CD14-positive monocyte (primary cell): ENCODE measurements at places on chromosomes 12 and 14. TPM values are rescaled to one million over a fixed set of nuclear protein-coding genes. Genes with fewer than 3 reads are reported as not detected.

DNA sequence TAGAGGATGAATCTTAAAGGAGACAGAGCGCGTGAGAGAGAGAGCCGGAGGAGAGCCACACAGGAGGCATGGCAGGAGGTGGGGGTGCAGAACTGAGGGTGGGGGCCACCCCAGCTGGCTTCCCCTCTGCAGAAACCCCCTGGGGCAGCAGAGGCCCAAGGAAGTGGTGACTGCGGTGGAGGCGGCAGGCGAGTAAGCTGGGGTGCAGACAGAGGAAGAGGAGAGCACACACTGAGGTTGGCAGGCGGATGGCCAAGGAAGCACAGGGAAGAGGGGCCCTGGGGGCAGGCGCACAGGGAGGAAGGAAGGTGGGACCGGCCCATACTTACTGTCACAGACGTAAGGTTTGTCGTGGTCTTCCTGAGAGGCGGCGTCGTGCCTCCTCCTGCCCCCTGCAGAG is 179.8 kb downstream of the DPF3 start:
- H3K27ac ChIP-seq, result no peak overlapping the region
- H3K36me3 ChIP-seq, result no peaks in the 10 kb centered on the region
- no peak overlapping the region for H3K4me3 ChIP-seq

GRCh38 chr12:109115758-109116610 is at the start of gene ACACB:
TSS of gene ACACB (plus strand) at chr12:109116587. CDS start at chr12:109139406, 22,819 bp downstream.
- H3K27ac ChIP-seq, result no peak within 1 kb of the TSS
- no peak within 1 kb of the TSS for H3K4me3 ChIP-seq
- peaks cover 6% of the 10 kb centered on the region for H3K4me1 ChIP-seq
- no peaks in the 10 kb centered on the region for H3K36me3 ChIP-seq
- H3K27me3 ChIP-seq, result no peaks in the 10 kb centered on the region

DNA sequence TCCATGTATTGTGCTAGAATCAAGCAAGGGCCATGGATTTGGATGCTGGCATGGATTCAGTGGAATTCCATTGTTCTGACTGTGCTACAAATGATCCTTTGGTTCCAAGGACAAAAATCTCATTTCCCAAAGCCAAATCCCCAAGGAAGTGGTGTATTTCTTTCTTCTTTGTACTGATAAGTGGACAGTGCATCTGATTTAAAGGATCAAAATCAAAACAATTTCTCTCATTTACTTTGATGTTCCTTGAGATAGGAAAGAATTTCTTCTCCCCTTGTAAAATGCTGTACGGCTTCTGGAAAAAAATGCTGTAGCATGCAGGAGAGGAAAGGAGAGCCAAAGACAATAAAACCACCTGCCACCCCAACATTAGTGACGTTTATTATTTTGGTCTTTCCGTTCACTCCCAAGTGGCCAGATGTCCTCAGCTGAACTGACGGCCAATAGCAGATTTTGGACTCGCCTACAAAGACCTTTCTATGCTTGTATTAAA is 185.7 kb downstream of the PRKD1 start:
- no peak overlapping the region for H3K27ac ChIP-seq
- DNase-seq, result no peak
- H3K27me3 ChIP-seq, result no peaks in the 10 kb centered on the region

- H3K27ac ChIP-seq, result no peak overlapping the region
- no peak overlapping the region for H3K4me3 ChIP-seq
- H3K27me3 ChIP-seq, result no peaks in the 10 kb centered on the region
- no peaks in the 10 kb centered on the region for H3K4me1 ChIP-seq
- H3K36me3 ChIP-seq, result peaks cover 9% of the 10 kb centered on the region
Measured at GRCh38 chr12:29281371-29282005, 99.5 kb downstream of the ERGIC2 start.

DNA sequence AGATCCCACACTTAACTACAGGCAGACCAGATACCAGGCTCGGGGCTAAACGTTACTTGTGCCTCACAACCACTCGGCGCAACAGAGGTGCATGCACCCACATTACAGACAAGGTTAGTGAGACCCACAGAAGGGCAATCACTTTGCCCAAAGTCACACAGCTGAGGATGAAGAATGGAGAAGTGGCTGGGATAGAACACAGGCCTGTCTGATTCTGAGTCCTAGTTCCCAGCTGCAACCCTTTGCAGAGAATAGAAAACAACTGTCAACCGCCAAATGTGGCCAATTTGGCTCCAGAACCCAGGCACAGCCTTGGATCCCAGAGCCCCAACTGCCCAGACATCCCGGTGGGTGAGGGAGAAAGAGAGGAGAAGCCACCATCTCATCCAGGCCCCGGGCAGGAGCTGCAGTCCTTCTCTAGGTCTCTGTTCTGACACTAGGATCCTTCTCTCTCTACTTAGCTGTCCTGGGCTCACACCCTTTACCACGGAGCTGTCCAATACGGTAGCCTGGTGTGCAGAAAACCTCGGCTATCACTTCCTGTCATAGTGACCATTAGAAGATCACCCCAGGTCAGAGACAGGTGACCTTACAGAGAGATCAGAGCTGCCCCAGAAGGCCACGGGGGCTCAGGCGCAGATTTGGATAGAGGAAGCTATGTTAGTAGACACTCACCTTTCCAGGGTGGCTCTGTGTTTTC is 59.1 kb downstream of the FAM222A start:
- H3K27ac ChIP-seq, result no peak overlapping the region
- no peak overlapping the region for H3K4me3 ChIP-seq
- no peaks in the 10 kb centered on the region for H3K4me1 ChIP-seq
- no peak for DNase-seq

GRCh38 chr12:45688183-45688582 is 41.3 kb upstream of the ARID2 start:
- no peak overlapping the region for H3K27ac ChIP-seq
- no peaks in the 10 kb centered on the region for H3K36me3 ChIP-seq
- H3K27me3 ChIP-seq, result no peaks in the 10 kb centered on the region
- DNase-seq, result no peak

The DNAI7 gene
- polyA plus RNA-seq, result not detected

DNA sequence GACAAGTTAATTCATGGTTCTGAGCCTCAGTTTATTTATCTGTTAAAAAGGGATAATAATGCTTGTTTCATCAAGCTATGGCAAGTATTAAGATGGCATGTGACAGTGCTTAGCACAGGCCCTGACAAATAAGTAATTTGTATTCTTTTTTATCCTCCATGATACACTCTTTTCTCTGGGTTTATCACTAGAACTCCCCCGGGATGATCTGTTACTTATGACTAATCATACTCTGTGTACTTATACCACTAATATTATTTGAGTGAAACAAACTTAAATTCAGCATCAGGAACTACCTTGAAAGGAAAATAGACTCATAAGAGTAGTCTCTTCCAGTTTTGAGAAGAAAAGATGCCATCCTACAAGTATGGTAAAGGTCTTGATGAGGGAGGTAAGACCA is 283.8 kb downstream of the PAWR start:
- H3K27me3 ChIP-seq, result no peaks in the 10 kb centered on the region
- H3K27ac ChIP-seq, result no peak overlapping the region
- no peaks in the 10 kb centered on the region for H3K36me3 ChIP-seq
- no peak for DNase-seq

The KLHL33 gene
- 0.03 and 0.04 TPM in 2 replicates for polyA plus RNA-seq

The SLC4A8 gene
- 2.3 TPM for polyA plus RNA-seq

GRCh38 chr14:89330236-89331002 is 86.6 kb downstream of the FOXN3 start:
- H3K27ac ChIP-seq, result no peak overlapping the region
- H3K36me3 ChIP-seq, result peaks cover 51% of the 10 kb centered on the region
- H3K4me3 ChIP-seq, result no peak overlapping the region
- H3K27me3 ChIP-seq, result no peaks in the 10 kb centered on the region

DNA sequence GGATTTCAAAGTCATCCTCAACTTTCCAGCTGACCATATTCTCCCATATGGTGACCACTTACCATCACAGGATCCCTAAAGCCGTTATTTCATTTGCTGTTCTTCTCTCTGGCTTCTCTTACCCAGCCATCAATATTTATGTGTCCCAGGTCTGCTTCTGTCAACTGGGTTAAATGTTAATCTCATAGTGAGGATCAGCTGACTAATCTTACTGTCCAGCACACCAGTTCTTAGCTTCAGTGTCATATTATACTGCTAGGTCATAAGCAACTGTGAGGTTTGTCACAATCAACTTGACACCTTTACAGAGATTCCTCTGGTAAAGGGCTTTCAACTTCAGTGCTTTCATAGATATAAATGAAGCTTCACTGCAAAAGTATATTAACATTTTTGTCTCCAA is 294.4 kb downstream of the DIO2 start:
- no peak overlapping the region for H3K27ac ChIP-seq
- H3K27me3 ChIP-seq, result no peaks in the 10 kb centered on the region
- H3K36me3 ChIP-seq, result no peaks in the 10 kb centered on the region
- H3K4me1 ChIP-seq, result no peaks in the 10 kb centered on the region
- no peak overlapping the region for H3K4me3 ChIP-seq

DNA sequence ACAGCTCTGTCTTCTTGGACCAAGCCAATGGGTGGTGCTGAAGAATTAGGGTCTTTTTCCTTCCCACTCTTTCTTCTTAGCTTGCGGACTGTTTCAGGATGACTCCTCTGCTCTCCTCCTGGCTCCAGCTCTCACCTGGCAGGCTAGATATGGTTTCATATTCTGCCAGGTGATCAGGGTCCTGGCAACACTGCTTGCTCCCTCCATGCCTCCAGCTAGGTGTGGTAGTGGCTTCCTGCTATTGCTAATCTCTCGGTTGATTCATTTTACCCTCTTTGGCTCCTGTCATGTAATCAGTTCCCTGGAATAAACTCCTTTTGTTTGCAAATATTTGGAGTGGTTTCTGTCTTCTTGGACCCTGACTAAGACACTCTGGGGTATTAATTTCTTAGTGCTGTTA is 4.3 kb upstream of the GZMH start:
- peaks cover 6% of the 10 kb centered on the region for H3K4me1 ChIP-seq
- DNase-seq, result no peak
- H3K27ac ChIP-seq, result no peak overlapping the region
- H3K4me3 ChIP-seq, result no peak overlapping the region
- H3K27me3 ChIP-seq, result no peaks in the 10 kb centered on the region

DNA sequence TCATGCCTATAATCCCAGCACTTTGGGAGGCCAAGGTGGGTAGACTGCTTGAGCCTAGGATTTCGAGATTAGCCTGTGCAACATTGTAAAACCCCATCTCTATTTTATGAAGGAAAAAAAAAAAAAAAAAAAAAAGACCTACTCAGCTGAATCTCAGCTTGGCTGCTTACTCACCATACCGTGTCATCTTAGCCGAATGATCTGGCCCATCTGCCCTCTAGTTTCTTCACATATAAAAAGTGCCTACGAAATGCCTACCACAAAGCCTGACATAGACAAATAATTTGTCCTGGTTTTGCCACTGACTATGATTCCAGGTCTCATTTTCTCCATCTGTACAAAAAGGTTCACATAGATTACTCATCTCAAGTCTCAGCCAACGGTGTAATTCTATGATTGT is 10.1 kb downstream of the DIABLO start:
- DNase-seq, result no peak
- H3K4me3 ChIP-seq, result no peak overlapping the region
- H3K4me1 ChIP-seq, result no peaks in the 10 kb centered on the region
- H3K27ac ChIP-seq, result no peak overlapping the region

The CLEC6A gene
- 3.2 TPM for polyA plus RNA-seq

The DHRS2 gene
- not detected for polyA plus RNA-seq

The INHBC gene
- polyA plus RNA-seq, result not detected in 2 replicates
